Stimulated activated CD8-positive, alpha-beta memory T cell treated with anti-CD3 and anti-CD28 coated beads, Interleukin-15, amount 100 ng/mL, for 4 hours (primary cell): ENCODE measurements at places on chromosomes 11 and 22.

GRCh38 chr11:82634091-82634490 lies 99.6 kb downstream of the FAM181B start:
- no peak for DNase-seq

DNA sequence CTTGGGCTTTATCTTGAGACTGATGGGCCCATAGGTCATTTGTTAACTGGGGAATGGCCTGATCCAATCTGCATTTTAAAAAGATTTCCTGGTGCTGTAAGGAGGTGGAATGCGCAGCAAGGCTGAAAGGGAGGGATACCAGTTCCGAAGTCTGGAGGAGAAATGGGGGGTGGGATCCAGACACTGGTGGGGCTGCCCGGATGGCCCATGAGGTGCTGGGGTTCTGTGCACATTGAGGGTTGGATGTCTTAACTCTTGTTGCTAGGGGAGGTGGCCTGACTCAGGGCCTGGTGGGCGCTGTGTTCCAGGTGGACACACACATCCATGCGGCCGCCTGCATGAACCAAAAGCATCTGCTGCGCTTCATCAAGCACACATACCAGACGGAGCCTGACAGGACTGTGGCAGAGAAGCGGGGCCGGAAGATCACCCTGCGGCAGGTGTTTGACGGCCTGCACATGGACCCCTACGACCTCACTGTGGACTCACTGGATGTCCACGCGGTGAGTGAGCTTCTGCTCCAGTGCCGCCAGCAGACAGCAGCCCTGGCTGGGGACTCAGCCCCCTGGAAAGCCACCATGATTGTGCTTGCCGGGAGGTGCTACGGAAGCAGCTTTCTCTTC lies 38.1 kb downstream of the AMPD3 start:
- DNase-seq, result no peak

GRCh38 chr11:14420223-14420622 lies 61.2 kb upstream of the RRAS2 start:
- no peak for DNase-seq

- no peak for DNase-seq
Observed at GRCh38 chr22:28589102-28589750, 90.4 kb downstream of the TTC28 start.

GRCh38 chr22:29187831-29188230 lies 17.9 kb upstream of the EMID1 start:
- DNase-seq, result no peak

DNA sequence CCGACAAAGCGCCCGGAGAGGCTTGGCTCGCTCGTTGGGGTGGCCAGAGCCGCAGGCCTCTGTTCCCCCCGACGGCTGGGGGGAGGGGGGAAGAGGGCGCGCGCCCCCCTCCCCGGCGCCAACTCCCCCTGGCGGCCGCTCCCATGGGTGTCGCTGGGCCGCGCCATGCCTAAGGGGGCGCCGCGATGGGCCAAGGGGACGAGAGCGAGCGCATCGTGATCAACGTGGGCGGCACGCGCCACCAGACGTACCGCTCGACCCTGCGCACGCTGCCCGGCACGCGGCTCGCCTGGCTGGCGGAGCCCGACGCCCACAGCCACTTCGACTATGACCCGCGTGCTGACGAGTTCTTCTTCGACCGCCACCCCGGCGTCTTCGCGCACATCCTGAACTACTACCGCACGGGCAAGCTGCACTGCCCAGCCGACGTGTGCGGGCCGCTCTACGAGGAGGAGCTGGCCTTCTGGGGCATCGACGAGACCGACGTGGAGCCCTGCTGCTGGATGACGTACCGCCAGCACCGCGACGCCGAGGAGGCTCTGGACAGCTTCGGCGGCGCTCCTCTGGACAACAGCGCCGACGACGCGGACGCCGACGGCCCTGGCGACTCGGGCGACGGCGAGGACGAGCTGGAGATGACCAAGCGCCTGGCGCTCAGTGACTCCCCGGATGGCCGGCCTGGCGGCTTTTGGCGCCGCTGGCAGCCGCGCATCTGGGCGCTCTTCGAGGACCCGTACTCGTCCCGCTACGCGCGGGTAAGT lies 1.4 kb downstream of the KCNC1 start:
- no peak for DNase-seq

DNA sequence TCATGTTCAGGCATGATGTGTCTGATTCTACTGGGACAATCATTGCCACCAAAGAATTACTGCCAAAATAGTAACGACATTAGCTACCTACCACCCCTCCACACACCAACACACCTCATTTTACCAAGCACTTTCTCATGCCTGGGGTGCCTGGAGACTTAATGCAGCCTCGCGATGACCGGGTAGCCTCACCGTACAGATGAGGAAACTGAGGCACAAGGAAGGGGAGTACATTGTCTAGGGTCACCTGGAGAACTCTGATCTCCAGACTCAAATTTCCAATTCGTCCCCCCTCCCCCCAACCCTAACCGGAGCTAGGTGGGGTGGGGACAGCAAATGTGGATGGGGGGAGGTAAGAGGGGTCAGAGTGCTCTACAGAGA lies 2.7 kb upstream of the RTN4RL2 start:
- no peak for DNase-seq

DNA sequence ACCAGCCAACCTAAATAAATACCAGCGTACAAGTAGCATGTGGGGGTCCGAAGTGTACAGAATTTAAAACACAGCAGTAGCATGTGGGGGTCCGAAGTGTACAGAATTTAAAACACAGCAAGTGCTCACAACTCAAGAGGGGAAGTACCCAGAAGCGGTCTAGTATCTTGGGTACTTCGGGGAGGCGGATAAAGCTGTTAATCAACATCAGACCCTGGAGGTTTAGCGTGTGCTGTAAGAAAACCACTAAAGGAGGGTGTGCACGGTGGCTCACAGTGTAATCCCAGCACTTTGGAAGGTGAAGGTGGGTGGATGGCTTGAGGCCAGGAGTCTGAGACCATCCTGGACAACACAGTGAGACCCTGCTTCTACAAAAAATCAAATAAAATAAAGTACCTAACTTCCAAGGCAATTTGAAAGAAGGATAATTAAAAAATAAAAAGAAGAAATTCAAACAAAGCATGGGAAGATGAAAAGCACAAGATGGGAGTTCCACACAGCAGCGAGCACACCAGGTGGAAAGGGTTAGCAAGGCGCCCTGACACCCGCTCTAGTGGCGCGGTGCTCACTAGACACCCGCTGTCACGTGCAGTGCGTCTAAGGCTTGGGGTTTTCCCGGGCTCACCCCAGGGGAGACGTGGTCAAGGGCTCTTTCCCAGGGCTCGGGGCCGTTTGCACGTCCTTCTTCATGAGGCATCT lies 35.0 kb upstream of the MOB2 start:
- DNase-seq, result no peak
